ENCODE measurements at places on chromosomes 3 and 15.

GRCh38 chr3:25916321-25916720 lies 126.4 kb downstream of the OXSM start:
- DNase-seq: no peak

DNA sequence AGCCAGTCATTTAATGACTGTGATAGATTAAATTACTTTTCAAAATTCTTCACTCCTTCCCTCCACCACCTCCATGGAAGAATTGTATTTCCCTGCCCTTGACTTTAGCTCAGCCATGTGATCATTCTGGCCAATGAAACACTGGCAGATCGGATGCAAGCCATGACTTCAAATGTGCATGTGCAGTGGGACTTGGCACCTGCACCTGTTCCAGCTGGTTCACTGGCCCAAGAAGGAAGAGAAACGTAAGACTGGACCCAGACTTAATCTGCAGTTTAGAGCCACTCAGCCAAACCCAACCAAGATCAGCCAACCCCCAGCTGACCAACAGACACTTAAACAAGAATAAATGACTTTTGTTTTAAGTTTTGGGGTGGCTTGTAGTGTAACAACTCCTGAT lies 11.8 kb downstream of the DPH3 start:
- DNase-seq: no peak

GRCh38 chr15:80289528-80290495 lies 37.8 kb upstream of the CTXND1 start:
- DNase-seq: no peak

- DNase-seq: no peak
These were observed 54.8 kb downstream of the RASGRF1 start for GRCh38 chr15:79035814-79036213.

- no peak for DNase-seq
These were observed 36.9 kb downstream of the LRRFIP2 start for GRCh38 chr3:37137516-37137915.

- no peak for DNase-seq
These were observed 46.3 kb upstream of the ACKR4 start for GRCh38 chr3:132550579-132551305.

DNA sequence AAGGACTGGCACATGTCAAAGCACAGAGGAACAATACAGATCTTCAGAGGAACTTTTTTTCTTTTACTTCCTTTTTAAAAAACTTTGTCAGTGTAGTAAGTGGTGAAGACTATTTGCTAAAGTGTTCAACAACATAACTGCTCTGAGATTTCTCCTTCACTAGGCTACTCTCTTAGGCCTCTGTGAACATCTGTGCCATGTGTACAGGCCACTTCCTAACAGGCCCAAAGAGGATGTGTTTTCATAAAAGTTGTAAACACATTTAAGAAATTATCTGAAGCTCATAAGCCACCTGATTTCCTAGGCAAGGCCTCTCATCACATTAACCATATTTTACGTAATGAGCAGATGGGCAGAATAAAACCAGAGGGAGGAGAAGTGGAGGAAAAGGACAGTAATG lies 235.4 kb downstream of the FHIT start:
- no peak for DNase-seq

GRCh38 chr3:52046186-52046901 lies 10.0 kb downstream of the DUSP7 start:
- DNase-seq: no peak

DNA sequence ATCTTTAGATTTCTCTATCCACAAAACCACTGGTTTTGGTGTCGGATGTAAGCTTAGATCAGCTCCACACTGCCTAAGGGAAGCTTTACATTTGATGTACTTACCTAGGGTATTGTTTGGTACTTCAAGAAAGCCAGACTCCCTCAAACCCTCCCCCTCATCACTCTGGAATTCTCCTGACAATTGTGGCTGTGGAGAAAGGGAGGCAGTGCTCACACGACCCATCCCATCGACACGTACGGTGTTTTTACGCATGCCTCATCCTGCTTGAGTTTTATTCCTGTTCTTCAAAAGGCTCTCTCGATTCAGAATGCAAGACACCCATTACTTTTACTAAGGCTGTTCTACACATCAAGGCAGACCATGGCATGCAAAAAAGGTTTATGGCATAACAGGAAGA lies 67.3 kb upstream of the ONECUT1 start:
- no peak for DNase-seq

DNA sequence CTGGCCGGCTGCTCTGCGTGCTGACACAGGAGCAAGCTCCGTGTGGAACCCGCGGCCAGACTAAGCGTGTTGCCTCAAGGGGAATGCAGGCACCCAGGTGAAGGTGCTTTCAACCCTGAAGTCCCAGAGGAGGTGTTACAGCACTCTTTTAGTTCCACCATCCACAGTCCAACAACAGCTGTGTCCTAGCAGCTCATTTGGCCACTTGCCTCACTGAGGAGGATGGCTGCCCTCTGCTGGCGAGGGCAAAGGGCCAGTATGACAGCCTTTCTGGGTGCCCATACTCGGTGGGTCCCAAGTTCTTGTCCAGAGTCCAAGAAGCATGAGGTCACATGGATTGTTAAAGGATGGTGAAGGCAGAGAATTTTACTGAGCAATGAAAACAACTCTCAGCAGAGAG lies 87.8 kb downstream of the C3orf85 start:
- no peak for DNase-seq

GRCh38 chr3:179807588-179807987 lies 154.7 kb downstream of the USP13 start:
- DNase-seq: no peak

GRCh38 chr3:58899953-58900298 lies 149.9 kb downstream of the CFAP20DC start:
- DNase-seq: no peak

- no peak for DNase-seq
These were observed 478.0 kb downstream of the GABRG3 start for GRCh38 chr15:27448986-27449385.

DNA sequence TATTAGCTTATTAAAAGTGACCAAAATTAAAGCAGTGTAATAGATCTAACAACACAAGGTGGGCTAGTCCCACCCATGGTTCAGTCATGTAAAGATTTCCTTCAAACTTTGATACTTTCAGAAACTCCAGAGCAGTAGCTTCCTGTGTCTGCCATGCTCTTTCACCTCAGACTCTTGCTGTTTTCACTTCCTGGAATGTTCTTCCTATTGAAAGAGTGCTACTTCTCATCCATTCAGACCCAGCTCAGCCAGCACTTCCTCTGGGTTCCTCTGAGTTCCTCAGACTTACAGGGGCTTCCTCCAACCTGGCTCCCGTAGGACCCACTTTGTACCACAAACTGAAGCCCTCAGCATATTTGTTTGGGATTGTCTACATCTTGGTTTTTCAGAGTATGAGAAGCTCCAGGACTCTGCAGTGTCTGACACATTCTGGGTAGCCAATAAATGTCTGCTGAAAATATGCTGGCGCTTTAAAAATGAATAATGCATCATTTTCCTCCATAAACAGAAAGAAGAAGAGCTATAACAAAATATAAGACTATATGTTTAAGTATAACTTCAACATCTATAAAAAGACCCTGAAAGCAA lies 18.0 kb downstream of the NCEH1 start:
- DNase-seq: no peak

GRCh38 chr3:32392536-32393302 lies 1.1 kb downstream of the CMTM7 start:
- DNase-seq: no peak

DNA sequence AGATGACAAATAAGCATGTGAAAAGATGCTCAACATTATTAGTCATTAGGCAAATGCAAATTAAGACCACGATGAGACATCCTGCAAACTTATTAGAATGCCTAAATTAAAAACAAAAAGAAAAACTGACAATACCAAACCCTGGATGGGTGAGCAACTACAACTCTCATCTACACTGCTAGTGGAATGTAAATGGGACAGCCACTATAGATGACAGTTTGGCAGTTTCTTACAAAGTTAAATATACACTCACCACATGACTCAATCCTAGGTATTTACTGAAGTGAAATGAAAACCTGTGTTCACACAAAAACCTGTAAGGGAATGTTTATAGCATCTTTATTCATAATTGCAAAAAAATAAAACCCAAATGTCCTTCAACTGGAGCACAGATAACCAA lies 74.7 kb downstream of the NPTN start:
- DNase-seq: no peak

DNA sequence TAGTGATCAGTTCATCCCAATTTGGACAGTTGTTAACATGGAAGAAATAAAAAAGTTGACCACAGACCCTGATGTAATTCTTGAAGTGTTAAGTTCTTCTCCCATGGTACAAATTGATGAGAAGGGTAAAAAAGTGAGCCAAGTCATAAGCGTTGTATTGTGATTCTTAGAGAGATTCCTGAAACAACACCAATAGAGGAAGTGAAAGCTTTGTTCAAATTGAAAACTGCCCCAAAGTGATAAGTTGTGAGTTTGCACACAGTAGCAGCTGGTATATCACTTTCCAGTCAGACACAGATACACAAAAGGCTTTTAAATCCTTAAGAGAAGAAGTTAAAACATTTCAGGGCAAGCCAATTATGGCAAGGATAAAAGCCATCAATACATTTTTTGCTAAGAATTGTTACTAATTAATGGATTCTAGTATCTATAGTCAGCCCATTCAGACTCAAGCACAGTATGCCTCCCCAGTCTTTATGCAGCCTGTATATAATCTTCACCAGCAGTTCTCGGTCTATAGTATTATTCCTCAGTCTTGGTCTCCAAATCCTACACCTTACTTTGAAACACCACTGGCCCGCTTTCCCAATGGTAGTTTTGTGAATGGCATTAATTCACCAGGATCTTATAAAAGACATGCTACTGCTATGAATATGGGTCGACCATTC lies 38.2 kb downstream of the CDIN1 start:
- DNase-seq: no peak

DNA sequence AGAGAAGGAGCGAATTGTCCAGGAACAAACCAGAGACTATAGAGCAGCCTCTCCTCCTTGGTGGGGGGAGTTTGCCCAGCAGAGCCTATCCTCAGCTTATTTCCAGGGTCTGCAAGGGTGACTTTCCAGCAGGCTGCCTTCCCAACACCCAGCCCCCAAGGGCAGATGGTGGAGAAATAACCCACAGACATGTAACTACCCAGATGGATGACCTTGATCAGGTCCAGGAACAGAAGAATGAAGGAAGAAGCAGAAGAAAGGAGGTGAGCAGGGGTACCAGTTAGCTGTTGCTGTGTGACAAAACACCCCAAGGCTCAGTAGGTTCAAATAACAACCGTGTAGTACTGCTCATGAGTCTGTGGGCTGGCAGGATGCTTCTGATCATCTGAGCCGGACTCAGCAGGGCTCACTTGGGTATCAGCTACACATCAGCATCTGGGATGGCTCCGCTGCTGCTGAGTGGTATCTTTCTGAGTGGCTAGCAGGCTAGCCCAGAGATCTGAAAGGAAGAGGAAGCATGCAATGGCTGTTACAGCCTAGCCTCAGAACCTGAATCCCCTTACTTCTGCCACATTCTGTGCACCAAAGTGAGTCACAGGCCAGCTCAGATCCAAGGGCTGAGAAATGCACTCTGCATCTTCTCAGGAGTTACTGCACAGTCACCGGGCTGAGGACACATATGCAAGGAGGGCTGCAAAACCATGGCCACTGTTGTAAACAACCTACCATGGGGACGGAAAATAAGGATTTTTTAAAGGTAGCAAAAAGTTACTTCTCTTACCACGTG lies 22.2 kb upstream of the TXNRD3 start:
- DNase-seq: no peak

DNA sequence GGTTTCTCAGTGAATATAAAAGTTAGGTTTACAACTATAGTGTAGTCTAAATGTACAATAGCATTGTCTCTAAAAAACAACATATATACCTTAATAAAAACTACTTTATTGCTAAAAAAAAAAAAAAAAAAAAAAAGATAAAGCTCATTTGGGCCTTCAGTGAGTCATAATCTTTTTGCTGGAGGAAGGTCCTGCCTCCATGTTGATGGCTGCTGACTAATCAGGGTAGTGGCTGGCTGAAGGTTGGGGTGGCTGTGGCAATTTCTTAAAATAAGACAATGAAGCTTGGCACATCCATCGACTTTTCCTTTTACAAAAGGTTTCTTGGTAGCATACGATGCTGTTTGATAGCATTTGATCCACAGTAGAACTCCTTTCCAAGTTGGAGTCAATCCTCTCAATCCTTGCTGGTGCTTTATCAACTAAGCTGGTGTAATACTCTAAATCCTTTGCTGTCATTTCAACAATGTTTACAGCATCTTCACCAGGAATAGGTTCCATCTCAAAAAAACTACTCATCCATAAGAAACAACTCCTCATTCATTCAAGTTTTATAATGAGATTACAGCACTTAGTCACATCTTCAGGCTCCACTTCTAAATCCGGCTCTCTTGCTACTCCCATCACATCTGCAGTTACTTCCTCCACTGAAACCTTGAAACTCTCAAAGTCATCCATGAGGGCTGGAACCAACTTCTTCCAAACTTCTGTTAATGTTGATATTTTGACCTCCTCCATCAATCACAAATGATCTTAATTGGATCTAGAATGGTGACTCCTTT lies 13.3 kb downstream of the ZNF280D start:
- no peak for DNase-seq

DNA sequence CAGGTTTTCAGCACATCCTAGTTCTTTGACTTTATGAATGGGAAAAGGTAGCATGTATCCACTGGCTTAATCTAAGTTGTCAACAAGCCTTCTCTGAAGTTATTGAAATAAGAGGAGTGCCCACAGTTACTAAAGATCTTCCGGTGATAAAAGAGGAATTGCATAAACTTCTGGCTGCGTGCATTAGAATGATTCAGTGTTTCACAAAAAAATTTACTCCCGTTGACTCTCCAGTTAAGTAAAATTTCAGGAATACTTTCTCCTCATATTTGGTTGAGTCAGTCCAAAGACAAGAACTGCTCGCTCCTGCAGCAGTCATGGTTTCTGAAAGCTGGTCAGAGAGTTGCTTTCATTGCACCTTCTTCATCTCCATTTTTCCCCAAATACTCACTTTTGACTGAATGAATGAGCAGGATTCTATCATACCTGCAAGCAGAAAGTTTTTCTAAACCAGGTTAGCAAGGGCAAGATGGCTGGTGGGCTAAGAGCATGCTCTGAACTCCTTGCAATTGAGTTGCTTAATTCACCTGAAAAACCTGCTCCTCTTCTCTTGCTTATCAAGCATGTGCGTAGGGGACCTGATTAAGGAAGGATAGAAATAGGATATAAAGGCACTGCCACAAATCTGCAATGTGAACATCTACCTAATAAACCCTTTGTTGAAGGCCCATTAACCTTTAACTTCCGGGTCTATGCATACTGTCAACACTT lies 64.2 kb upstream of the TIMP4 start:
- DNase-seq: no peak

- DNase-seq: no peak
These were observed 17.7 kb downstream of the HEXA start for GRCh38 chr15:72358121-72358520.

- DNase-seq: no peak
These were observed 806.9 kb downstream of the GRM7 start for GRCh38 chr3:7667774-7668173.

GRCh38 chr3:16720367-16720940 lies 115.2 kb upstream of the DAZL start:
- DNase-seq: no peak
